ENCODE measurements at places on chromosomes 1 and 21. TPM values are rescaled to one million over a fixed set of nuclear protein-coding genes. Genes with fewer than 3 reads are reported as not detected.

The AQP10 gene
- not detected for total RNA-seq

The FAM72D gene
- 2.0 TPM for total RNA-seq

The IL20 gene
- not detected for total RNA-seq

The EPHA8 gene
- total RNA-seq, result not detected

The ATF6 gene
- total RNA-seq, result 25.8 TPM

The SPRR1B gene
- not detected for total RNA-seq

- no peaks in the 10 kb centered on the region for H3K27me3 ChIP-seq
- H3K4me1 ChIP-seq, result no peaks in the 10 kb centered on the region
- H3K4me3 ChIP-seq, result no peak overlapping the region
- H3K36me3 ChIP-seq, result peaks cover 24% of the 10 kb centered on the region
- DNase-seq, result no peak
Measured at GRCh38 chr1:45563843-45564242, 13.2 kb downstream of the AKR1A1 start.

- peaks cover 1% of the 10 kb centered on the region for H3K27me3 ChIP-seq
- DNase-seq, result peak; percentile 54
Measured at GRCh38 chr1:152745289-152745704, 12.5 kb upstream of the KPRP start.

- H3K4me3 ChIP-seq, result no peak overlapping the region
- peaks cover 4% of the 10 kb centered on the region for H3K27me3 ChIP-seq
- H3K36me3 ChIP-seq, result no peaks in the 10 kb centered on the region
- no peak for DNase-seq
Measured at GRCh38 chr1:169594391-169594790, 8.1 kb upstream of the F5 start.

DNA sequence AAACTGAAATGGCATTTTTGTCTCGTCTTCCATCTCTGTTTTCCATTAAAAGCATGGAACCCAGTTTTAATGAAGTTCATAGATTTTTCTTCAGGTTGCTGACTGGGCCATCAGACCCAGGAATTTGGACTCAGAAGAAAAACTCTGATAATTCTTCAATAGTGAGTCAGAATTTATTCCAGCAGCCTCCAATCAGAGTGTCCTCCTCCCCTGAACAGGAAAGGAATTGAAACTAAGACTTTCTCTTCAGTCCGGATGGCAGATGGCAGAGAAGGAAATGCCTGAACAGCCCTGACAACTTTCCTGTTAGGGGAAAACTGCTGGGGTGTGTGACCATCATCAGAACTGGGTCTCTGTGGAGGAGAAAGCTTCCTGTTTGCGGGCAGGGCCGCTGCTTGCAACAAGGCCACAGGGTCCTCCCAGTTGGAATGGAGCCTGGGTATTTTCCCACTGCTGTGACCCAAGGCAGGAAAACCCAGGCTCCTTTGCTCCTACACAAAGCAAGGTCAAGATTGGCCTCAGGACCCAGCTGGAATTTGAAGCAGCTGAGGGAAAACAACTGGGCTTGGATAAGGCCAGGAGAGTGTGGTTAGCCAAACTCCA is 20.7 kb downstream of the CD34 start:
- no peaks in the 10 kb centered on the region for H3K27me3 ChIP-seq
- H3K36me3 ChIP-seq, result no peaks in the 10 kb centered on the region
- DNase-seq, result peak; percentile 72

- no peak overlapping the region for H3K27ac ChIP-seq
- no peaks in the 10 kb centered on the region for H3K27me3 ChIP-seq
- H3K4me1 ChIP-seq, result no peaks in the 10 kb centered on the region
- no peak for DNase-seq
- no peaks in the 10 kb centered on the region for H3K36me3 ChIP-seq
- no peak overlapping the region for H3K4me3 ChIP-seq
Measured at GRCh38 chr21:29557200-29557599, 258.5 kb downstream of the BACH1 start.

GRCh38 chr1:52334906-52335528 is 31.0 kb downstream of the CC2D1B start:
- peaks cover 5% of the 10 kb centered on the region for H3K36me3 ChIP-seq
- no peak overlapping the region for H3K4me3 ChIP-seq
- no peaks in the 10 kb centered on the region for H3K27me3 ChIP-seq
- no peaks in the 10 kb centered on the region for H3K4me1 ChIP-seq

DNA sequence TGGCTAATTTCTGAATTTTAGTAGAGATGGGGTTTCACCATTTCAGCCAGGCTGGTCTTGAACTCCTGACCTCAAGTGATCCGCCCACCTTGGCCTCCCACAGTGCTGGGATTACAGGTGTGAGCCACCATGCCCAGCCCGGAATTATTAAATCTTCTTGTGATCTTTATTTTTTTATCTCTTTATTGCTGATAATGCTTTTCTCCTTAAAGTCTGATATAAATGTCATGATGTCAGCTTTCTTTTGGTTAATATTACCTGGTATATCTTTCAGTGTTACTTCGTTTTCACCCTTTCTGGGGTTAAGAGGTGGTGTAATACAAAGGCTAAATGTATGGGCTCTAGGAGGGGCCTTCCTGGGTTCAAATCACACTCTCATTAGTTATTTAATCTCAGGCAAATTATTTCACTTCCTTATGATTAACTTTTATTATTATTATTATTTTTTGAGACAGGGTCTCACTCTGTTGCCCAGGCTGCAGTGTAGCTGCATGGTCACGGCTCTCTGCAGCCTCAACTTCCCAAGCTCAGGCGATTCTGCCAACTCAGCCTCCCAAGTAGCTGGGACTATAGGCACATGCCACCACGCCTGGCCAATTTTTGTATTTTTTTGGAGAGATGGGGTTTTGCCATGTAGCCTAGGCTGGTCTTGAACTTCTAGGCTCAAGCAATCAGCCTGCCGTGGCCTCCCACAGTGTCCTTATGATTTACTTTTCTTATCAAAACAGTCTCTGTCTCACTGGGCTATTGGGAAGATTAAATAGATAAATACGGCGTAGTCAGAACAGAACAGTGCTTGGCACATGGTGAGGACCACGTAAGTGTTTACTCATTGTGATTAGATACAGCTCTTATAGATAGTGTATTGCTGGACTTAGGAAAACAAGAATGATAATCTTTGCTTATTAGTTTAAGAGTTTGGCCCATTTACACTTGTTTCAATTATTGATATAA is 216.5 kb downstream of the URB2 start:
- H3K36me3 ChIP-seq, result no peaks in the 10 kb centered on the region
- no peak overlapping the region for H3K4me3 ChIP-seq
- peaks cover 9% of the 10 kb centered on the region for H3K4me1 ChIP-seq
- H3K27me3 ChIP-seq, result peaks cover 3% of the 10 kb centered on the region

DNA sequence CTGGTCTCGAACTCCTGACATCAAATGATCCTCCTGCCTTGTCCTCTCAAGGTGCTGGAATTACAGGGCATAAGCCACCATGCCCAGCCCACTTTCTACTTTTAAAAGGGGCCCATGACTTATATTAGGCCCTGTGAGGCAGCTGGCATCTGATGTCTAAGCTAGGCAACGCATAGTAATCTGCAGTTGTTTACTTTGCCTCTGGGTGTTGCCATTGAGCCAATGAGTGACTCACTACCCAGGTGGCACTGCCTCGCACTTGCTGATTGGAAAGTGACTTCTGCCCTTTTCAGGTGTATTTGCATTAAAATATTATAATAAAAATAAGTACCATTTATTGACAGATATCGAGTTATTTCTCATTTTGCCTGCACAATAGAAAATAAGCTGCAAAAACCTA is 84.9 kb downstream of the KIF14 start:
- peaks cover 5% of the 10 kb centered on the region for H3K27me3 ChIP-seq
- H3K4me3 ChIP-seq, result no peak overlapping the region
- H3K36me3 ChIP-seq, result peaks cover 4% of the 10 kb centered on the region
- peak; percentile 48 for DNase-seq
- no peaks in the 10 kb centered on the region for H3K4me1 ChIP-seq

DNA sequence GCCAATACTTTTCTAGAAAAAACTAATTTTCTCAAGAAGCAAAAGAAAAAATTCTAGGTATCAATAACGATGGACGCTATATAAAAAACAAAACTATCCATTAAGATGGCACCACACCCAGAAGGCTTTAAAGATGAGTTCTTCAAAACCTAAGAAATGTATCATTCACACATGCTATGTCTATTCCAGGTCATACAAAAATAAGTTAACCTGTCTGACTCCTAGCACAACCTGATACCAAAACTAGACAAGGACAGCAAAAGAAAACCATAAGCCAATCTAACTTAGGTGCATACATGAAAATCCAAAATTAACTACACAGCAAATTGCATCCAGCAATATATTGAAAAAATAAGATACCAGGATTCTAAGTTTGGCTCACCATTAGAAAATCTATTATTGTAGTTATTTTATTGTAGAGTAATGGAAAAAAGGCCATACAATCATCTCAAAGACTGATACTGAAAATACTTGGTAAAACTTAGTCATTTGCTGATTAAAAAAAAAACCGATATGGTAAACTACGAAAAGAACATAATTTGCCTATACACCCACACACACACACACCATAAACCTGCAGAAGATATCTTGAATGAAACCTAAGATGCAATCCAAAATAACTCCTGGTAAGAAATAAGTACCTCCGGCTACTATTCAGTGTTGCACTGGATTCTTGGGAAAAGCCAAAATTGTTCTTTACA is 55.0 kb downstream of the TRAF5 start:
- H3K36me3 ChIP-seq, result peaks cover 2% of the 10 kb centered on the region
- H3K27me3 ChIP-seq, result no peaks in the 10 kb centered on the region
- peaks cover 44% of the 10 kb centered on the region for H3K4me1 ChIP-seq
- no peak for DNase-seq

DNA sequence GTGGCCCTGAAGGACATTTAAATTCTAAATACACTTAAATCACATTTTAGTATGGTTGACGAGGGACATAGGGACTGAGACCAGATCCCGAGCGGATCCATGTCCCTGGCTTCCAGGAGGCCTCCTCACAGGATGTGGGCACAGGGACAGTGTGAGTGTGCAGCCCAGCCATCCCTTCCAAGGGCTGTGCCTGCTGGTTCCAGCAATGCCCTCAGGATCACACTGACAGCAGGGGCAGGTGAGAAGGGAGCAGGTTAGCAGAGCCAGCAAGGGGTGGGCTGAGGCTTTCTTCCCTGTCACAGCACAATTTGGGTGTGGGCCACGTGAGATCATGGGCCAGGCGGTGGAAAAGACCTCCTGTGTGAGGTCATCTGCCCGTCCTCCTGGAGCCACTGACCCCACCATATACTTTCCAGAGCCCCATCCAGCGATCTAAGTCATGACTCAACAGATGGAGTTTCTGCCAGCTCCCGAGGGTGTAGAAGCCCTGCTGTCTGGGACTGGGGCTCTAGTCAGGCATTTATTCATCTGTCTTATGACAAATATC is 37.0 kb upstream of the PRSS38 start:
- peak overlapping the region; percentile 70 for H3K27ac ChIP-seq
- H3K4me3 ChIP-seq, result no peak overlapping the region
- no peaks in the 10 kb centered on the region for H3K27me3 ChIP-seq
- peaks cover 6% of the 10 kb centered on the region for H3K36me3 ChIP-seq

GRCh38 chr1:19203440-19203839 is 6.6 kb downstream of the UBR4 start:
- H3K36me3 ChIP-seq, result peaks cover 19% of the 10 kb centered on the region
- peaks cover 66% of the 10 kb centered on the region for H3K4me1 ChIP-seq
- DNase-seq, result peak; percentile 72

DNA sequence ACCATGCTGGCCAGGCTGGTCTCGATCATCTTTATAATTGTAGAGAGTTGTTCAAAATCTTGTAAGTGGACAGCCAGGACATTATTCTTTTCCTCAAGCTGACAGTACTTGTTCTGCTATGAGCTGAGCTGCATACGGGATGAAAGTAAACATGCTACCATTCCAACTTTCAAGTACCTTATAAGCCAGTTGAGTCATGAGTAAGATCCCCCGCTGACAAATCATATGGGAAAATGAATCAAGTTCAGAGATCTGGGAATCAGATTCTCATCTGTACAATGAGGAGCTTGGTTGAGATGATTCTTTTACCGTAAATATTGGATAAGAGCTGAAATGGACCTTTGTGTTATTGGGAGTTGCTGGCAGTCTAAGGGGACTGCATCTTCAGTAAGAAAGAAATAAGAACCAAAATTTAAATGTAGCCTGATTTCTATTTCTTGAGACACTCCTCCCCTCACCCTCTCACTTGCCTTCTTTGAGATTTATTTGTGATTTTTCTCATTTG is 62.7 kb downstream of the CENPF start:
- H3K4me1 ChIP-seq, result peaks cover 29% of the 10 kb centered on the region
- peaks cover 39% of the 10 kb centered on the region for H3K36me3 ChIP-seq
- no peak overlapping the region for H3K27ac ChIP-seq
- H3K4me3 ChIP-seq, result no peak overlapping the region

DNA sequence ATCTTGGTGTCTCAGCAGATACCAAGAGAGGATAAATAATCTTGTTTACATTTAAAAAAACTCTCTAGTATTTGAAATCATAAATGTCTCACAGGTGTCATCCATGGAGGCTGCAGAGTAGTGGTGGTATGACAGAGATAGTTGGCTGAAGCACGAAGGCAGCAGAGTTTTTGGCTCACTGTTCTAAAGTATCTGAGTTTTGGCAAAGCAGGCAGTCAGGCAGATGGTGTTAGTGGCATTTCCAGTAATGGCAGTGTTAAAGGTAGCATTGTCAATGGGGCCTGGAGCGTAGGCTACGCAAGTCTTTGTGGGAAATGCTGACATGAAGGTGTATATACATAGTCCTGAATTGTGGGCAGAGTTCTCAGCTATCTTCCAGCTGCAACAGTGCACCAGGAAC is 68.5 kb upstream of the HSD17B7 start:
- no peak for DNase-seq
- no peak overlapping the region for H3K4me3 ChIP-seq
- peak overlapping the region; percentile 26 for H3K27ac ChIP-seq
- H3K36me3 ChIP-seq, result peaks cover 42% of the 10 kb centered on the region
- H3K4me1 ChIP-seq, result peaks cover 71% of the 10 kb centered on the region

DNA sequence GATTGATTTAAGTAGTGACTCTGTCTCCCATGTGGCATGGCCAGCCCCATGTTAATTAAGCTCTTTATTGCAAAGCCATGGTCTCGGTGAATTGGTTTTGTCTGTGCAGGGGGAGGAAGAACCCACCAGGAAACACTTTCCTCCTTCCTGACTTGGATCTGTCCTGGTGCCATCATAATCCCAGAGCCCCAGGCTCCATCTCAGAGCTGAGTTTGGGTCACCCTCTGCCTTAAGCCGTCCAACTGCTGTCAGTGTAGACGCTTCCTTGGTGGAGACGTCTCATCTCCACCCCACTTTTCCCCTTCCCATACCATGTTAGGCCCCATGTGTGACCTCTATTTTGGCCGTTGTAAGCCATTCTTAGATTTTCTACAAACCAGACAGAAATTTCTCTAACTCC is 36.0 kb upstream of the COL6A2 start:
- peak overlapping the region; percentile 30 for H3K4me3 ChIP-seq
- peak overlapping the region; percentile 96 for H3K27ac ChIP-seq
- peaks cover 39% of the 10 kb centered on the region for H3K36me3 ChIP-seq
- DNase-seq, result no peak
- H3K27me3 ChIP-seq, result no peaks in the 10 kb centered on the region

DNA sequence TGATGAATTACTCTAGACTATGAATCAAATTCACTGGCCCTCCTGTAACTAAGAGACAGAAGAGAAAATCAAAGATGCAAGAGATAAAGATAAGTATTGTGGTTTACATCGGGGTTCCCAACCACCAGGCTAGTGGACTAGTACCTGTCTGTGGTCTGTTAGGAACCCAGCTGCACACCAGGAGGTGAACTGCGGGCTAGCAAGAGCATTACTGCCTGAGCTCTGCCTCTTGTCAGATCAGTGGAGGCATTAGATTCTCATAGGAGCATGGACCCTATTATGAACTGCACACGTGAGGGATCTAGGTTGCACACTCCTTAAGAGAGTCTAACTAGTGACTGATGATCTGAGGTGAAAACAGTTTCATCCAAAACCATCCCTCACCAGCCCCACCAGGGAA is 58.9 kb upstream of the DUSP10 start:
- peaks cover 23% of the 10 kb centered on the region for H3K4me1 ChIP-seq
- no peak for DNase-seq
- H3K4me3 ChIP-seq, result no peak overlapping the region
- H3K27me3 ChIP-seq, result peaks cover 1% of the 10 kb centered on the region
